Right renal cortex interstitium (tissue), 3 donors: ENCODE measurements at places on chromosomes 1 and 21. TPM values are rescaled to one million over a fixed set of nuclear protein-coding genes. Genes with fewer than 3 reads are reported as not detected.

The IFNLR1 gene
- 4.1 TPM for polyA plus RNA-seq

DNA sequence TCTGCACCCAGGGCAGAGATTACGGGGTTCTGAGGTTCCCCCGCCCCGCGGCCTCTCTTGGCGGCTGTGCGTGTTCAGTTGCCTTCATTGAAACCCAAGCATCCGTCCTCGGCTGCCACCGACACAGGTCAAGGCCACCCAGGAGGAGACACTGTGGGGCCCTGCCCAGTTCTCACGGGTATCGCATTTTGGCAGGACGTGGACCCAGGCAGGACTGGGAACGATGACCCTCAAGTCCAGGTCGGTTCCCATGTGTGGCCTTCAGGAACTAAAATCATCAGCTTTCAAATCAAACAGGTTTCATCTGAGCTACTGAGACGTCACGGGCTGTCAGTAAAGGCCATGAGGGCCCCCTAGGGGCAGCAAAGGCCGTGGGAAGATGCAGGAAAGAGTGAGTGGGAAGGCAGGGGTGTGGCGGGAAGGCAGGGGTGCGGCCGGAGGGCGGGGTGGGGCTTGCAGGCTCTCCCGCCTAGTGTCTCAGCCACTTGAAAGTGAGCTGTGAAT is 7.0 kb upstream of the C1orf174 start:
- DNase-seq: no peak

DNA sequence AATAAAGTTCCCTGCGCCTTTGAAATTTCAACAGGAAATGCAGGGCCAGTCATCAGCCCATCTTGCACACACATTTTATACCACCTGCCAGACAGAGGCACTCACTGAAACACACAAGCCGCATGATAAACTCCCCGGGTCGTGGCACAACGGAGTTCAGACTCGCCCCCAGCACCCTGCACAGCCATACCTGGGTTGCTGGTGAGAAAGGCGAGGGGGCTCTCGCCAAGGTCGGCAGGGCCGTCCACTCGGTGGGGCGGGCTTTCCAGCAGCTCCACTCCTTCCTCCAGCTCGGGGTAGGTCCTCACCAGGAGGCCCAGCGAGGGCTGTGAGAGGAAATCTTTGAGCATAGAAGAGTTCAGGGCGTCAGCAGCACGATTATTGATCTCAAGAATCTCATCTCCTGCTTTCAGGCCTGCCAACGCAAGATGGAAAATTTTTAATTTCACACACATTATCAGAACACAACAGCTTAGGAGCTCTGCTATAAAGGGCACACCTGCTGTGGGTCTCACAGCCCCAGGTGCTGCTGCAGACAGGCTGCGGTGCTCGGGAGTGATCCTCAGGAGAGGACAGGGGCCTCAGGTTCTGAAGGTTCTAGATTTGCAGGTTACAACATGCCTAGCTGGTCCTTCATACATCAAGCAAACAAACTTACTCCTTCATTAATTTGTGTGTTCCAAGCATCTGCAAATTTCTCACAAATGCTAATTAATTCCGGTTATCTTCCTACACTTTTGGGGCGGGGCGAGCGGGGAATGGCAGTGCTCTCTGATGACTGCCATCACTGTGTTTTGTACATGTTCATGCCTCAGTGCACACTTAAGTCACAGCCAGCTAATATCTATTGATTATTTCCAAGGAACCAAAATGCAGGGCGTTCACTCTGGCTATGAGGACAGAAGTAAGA is 144.2 kb upstream of the KRTAP19-8 start:
- DNase-seq: no peak

GRCh38 chr1:92848201-92848600 is 16.4 kb downstream of the RPL5 start:
- no peak for DNase-seq

DNA sequence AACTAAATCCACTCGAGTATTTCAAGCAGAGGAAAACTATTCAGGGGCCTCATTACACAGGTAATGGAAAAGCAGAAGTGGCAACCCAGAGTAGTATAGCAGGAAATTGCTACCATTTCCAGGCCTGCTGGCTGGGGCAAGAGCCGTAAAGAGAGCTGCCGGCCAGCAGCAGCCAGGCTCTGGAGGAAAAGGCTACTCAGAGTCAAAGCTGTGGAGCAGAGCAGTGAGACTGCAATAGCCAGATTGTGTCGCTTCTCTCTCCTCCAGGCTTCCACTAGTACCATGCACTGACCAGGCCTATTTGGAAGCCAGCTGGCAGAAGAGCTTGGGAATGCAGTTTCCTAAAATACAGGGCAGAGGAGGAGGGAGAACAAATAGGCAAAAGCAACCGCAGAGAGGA is 155.5 kb downstream of the OMA1 start:
- DNase-seq: no peak

DNA sequence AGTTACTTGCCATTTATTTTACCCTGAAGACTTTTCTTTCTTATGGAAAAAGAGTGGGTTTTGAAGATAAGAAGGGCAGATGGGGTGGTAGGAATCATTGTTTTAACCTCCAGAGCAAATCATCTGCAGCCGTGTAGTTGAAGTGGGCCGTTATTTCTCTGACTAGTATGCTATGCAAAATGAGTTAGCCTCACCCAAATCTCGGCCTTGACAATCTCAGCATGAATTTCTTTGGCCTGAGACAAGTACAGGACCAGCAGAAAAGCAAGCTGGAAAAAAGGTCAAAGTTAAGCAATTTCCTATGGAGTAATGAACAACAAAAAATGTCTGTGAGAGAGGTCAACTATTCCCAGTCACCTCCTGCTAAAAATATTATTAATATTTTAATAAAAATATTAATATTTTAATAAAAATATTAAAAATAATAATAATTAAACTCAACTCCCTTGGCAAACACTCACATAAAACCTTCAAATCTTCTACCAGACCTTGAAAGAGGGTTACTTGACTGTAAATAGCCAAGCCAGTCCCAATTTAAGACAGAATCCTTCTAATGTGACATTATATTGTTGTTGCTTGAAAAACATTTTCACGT is 6.8 kb upstream of the TEKT2 start:
- no peak for DNase-seq

DNA sequence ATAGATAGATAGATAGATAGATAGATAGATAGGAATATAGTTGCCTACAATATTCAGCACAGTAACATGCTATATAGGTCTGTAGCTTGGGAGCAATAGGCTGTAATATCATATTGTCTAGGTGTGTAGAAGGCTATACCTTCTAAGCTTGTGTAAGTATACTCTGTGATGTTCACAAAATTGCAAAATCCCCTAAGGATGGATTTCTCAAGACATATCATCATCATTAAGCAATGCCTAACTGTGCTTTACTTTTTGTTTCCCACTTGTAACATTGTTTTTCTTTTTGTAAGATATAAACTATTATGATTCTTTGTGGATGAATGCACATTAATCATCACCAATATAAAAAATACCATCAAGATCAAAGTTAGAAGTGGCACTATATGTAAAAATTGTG is 1905.6 kb downstream of the NCAM2 start:
- DNase-seq: no peak

- DNase-seq: no peak
These were observed 13.8 kb downstream of the MIER1 start for GRCh38 chr1:66938613-66939012.

The LRRC71 gene
- 0.35 TPM for polyA plus RNA-seq

DNA sequence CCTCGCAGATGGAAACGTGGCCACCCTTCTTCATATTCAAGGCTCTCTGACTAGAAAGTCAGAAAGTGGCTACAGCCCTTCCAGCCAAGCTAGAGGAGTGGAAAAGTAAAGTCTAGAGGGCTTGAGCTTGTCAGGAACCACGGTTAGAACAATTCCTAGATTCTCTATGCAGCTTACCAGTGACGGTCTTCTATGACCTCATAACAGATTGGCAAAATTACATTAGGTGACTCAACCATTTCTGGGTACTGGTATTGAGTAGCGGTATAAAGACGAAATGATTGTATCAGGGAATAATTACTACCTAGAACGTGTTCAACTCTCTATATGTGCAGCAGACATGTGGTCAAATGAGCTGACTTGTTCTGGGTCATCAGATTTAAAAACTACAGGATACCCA is 155.0 kb upstream of the RUNX1 start:
- DNase-seq: no peak

DNA sequence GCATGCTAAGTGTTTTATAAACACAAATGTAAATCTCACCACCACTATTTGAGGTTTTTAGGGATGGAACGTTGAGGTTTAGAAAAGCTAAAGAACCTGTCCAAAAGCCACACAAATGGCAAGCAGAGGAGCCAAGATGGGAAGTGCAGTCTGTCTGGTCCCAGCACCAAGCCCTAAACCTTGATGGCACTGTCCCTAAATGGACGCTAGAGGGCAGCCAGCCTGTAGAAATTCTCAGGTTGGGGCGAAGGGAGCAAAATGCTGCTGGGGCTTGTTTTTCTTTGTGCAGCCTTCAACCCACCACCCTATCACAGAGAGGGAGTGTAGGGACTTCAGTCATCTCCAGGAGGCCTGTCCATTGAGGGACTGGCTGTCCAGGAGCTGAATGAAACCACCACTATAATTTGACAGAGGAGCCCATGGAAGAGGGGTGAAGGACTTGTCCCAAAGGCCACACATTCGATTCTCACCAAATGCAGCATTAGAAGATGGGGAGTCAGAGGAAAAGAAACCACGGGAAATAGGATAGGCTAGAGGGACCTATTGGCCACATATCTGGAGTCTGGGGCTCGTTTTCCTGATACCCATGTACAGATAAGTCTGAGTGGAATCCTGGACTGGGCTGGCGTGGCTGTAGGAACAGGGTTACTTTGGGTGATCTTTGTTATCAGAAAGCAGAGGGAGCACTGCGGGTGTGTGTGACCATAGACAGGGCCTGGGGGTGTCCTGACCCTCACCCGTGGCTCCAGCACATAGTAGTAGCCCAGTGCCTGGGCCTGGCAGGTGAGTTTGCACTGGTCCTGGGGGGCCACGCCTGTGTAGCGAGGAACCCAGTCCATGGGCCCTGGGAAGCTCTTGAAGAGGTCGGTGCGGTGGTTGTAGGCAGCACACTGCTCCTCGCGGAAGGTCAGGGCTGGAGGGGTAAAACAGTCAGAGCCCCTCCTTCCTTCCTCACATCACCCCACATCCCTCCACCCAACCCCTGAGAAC is 6.1 kb downstream of the ADAMTS4 start:
- no peak for DNase-seq

DNA sequence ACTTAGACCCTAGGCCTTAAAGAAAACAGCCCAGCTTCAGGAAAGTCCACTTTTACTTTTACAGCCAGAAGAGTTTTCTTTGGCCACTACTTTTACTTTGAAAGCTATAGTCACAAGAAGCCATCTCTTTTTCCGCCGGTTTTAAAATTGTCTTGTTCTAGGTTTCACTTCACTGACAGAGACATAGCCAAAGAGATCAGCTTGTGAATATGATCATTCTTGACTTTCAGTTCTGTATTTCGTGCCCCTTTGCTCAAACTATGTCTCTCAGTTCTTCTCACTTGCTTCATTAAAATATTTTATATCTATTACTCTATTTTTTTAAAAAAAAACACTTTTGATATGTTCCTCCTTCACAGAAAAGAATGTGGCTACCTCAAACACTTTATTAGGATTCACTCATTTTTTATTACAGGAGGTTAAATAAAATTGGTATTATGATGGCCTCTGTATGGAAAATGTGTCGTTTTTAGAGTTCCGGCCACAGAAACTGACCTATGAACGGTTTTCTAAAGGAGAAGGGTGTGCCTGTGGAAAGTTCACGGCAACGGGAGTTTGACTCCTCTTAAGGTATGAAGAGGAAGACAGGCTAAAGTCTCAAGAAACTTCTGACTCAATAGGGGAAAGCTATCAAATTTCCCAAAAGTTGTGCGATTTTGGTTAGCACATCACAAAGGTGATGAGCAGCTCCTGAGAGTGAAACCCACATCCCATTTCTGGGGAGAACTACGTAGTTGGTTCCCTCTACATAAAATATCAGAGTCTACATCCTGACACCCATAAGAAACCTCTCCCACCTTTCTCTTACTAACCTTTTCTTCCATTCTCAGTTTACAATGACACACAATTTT is 1.2 kb downstream of the MCOLN2 start:
- no peak for DNase-seq

GRCh38 chr21:39077876-39078275 is 105.4 kb downstream of the PSMG1 start:
- no peak for DNase-seq

GRCh38 chr21:15754640-15755039 is 24.9 kb downstream of the USP25 start:
- no peak for DNase-seq

GRCh38 chr1:150578272-150579109 is 919 bp downstream of the MCL1 start:
- DNase-seq: no peak

The CRNN gene
- polyA plus RNA-seq: not detected

The DESI2 gene
- polyA plus RNA-seq: 47.0 TPM

DNA sequence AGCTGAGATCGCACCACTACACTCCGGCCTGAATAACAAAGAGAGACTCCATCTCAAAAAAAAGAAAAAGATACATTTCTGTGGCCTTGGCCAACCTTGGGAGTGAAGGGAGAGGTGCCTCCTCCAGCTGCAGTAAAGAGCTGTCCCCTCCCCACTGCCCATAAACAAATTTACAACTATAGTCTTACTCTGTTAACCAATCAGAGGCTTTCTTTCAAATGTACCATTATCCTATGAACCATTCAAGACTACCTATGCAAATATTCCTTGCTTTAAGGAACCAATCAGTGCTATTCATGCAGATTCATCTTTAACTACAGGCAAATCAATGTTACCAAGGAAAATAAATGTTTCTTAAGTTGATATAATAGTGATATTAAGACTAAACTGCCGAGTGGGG is 1.0 kb downstream of the CELA2B start:
- DNase-seq: no peak

GRCh38 chr1:228833911-228834688 is 98.8 kb downstream of the RHOU start:
- DNase-seq: no peak

The TEX38 gene
- polyA plus RNA-seq: 0.17 TPM

DNA sequence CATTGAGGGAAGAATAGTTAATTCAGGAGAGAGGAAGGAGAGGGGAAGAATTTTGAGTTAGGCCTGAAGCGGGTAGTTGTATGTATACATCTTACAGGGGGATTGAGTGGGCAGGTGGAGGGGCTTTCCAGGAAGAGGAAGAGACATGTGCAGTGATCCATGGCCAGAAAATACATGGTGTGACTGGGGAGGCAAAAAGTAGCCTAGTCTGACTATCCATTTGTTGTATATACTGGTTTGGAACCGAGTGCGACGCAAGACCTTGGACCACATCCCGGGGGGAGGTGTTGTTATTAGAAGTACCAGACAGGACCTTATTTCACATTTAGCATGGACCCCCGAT is 158.3 kb downstream of the SDCCAG8 start:
- DNase-seq: no peak

DNA sequence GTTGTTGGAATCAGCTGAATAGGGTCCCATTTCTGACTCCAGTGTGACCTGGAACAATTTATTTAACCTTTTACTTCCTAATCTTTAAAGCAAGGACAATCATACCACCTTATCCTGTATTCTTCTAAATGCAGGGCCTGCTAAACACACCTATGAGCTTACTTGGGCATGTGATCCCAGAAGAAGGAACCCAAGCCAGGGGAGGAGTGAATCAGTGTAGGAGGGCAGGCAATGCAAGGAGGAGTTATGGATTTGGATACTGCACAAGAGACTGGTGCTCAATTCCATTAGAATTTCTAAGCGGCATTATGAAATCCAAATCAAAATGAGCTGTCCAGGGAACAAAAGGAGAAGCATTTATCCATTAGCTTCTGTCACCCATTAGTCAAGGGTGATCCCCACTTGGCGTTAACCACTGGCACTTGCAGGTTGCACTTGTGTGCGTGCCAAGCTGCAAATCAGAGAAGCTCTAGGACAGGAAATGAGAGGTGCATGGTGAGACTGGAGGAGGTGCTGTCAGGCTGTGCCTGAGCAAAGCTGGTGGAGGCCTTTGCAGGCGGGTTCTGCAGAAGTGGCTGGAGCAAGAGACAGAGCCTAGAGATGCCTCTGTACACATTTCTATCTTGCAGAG is 297.2 kb upstream of the PLXNA2 start:
- no peak for DNase-seq
